ENCODE measurements at places on chromosomes 6 and 20.

DNA sequence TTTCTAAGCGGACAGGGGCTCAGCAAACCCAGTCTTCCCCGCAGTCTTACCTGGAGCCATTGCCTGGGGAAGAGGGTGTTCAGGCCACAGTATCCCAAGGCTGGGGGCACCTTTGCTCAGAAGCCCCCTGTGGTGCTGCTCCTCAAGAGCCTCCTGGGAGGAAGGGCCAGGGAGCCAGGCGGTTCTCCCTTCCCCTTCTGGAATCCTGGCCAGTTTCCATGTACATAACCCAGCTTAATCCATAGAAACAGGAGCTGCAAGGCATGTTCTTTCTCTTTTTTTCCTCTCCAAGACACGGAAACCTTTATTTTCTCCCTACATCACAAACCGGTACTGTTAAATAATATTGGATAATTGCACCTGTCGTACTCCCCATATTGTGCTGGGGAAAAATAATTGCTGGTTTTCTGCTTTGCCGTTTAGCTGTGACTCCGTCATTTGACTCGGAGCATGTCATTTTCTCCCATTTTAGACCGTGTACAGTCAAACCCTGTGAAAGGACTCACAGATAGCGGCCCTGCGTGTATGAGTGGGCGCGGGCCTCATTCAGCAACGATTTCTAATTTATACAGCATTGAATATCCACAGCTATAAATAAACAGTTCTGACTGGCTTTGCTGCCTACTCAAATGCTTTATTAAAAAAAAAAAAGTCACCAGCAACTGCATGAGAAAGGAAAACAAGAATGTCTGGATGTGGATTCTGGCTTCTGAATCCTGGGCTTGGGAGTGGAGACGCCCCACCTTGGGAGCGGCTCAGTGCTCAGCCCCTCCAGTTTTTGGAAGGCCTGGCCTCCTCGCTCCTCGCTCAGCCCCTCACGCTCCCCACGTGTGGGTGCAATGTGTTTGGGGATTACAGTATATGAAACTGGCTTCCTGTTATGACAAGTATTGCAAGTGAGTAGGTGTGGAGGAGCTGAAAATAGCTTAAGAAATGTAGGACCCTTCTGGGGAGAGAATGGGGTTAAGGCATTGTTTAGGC, 67.3 kb downstream of the ADTRP start:
- DNase-seq = no peak

- DNase-seq = no peak
Measured at GRCh38 chr6:170162011-170162774, 128.7 kb downstream of the DLL1 start.

DNA sequence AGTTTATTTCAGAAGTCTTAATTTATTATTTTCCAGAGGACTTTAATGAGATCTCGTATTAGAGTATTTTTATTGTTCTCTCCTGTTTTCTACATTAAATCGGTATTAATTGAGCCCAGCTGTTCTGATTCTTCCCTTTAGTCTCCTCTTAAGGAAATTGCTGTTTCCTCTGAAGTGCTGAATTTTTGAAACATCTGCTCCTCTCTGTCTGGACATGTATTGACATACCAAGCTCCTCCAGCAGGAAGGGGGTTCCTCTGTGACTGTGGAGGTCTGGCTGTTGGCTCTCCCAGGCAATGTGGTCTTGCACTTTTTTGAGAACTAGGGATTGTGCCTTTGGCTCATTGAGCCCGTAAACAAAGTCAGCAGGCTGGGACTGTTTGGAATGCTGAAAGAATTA, 74.9 kb downstream of the MAP3K4 start:
- no peak for DNase-seq

GRCh38 chr20:16556301-16556700, 16.9 kb downstream of the KIF16B start:
- no peak for DNase-seq

- no peak for DNase-seq
Measured at GRCh38 chr6:46287043-46287442, 116.3 kb upstream of the ENPP5 start.

- no peak for DNase-seq
Measured at GRCh38 chr6:131059486-131059885, 3.6 kb downstream of the EPB41L2 start.

- DNase-seq = no peak
Measured at GRCh38 chr6:144777249-144777648, 492.1 kb downstream of the UTRN start.

- no peak for DNase-seq
Measured at GRCh38 chr6:47047479-47048407, 5.6 kb upstream of the ADGRF1 start.

- no peak for DNase-seq
Measured at GRCh38 chr6:156976216-156977127, 199.3 kb downstream of the ARID1B start.

Measured in naive thymus-derived CD8-positive, alpha-beta T cell (primary cell).